ENCODE measurements at places on chromosomes 7 and 10.

DNA sequence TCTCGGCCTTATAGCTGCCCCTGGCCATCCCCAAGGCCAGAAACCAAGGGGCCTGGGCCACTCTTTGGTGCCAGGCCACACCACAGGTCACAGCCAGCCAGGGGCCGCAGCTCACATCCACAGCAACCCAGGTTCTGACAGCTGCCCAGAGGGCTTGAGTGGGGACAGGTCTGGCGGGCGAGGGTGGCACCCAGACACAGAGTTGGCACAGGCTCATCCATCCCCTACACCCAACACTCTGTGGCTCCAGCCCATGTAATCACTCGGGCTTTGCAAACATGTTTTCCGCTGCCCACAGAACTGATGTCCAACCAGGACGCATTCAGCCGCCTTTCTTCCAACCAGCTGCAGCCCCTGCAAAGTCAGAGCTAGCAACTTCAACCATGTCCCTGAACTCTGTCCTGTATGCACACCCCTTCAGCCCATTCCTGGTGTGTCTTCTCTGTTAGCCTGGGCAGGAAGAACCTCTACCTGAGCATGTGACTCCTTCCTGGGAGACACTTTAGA lies 57.7 kb upstream of the PPP2R2D start:
- DNase-seq = no peak

DNA sequence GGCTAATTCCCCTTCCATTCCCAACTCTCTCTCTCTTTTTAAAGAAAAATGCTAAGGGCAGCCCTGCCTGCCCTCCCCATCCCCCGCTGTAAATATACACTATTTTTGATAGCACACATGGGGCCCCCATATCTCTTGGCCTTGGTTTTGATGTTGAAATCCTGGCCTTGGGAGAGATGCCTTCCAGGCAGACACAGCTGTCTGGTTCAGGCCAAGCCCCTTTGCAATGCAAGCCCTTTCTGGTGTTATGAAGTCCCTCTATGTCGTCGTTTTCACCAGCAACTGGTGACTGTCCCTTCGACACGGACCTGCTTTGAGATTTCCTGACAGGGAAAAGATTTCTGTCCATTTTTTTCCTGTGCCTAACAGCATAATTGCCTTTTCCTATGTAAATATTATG lies 3.0 kb downstream of the ADRA2A start:
- DNase-seq = no peak

- no peak for DNase-seq
Measured at GRCh38 chr10:113573368-113573767, 20.5 kb downstream of the HABP2 start.

DNA sequence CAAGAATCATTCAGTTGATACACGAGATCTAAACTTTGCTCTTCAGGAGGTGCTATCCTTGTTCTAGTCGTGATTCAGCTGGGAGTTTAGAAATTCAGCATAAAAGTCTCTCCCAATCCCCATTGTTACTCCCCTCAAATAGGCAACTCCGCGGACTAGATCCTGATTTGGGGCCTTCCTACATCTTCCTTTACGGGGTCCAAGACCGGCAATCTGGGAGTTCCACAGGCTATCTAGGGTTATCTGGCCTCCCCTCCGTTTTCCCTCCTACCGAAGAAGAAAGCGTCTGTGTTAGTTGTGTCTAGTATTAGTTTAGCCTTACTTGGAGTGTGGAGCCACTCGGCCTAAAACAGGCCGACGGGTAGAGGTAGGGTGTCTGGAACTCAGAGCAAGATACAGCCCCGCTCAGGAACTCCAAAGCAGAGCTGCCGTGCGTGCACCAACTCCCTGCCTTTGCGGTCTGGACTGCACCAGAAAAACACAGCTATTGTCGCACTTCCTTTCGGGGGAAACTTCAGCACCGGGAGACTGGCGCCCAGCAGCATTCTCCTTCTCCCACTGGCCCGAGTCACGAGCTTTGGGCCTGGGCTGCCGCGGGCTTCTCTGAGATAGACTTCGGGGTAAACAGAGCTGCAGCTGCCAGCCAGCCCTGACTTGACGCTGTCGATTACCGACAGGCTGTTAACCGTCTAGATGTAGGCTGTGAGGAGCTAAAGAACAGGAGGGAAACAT lies 1.5 kb upstream of the DLX5 start:
- no peak for DNase-seq

GRCh38 chr7:98348726-98349474 lies 52.0 kb downstream of the BAIAP2L1 start:
- DNase-seq = peak; percentile 60

GRCh38 chr7:116322541-116322940 lies 112.2 kb downstream of the TES start:
- no peak for DNase-seq

GRCh38 chr7:157032644-157033482 lies 22.4 kb upstream of the MNX1 start:
- no peak for DNase-seq

DNA sequence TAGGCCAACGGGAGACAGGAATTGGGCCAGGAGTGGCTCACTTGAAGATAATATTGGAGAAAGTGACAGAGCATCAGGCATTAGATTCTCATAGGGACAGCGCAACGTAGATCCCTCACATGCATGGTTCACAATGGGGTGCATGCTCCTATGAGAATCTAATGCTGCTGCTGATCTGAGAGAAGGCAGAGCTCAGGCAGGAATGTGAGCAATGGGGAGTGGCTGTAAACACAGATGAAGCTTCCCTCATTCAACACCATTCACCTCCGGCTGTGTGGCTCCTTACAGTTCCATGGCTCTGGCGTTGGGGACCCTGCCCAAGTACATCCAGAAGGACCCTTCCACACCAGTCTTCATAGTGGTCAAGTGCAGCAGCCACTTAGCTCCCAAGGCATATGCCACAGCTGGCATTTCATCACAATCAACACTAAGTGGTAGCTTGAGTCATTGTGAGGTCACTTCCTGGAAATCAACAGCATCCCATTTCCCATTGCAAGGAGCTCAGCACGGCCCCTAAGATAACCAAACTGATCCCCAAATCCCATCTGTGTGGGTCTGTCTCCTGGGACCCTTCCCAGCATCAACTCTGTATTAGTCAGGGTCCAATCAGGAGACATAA lies 174.5 kb downstream of the TPST1 start:
- peak; percentile 23 for DNase-seq

GRCh38 chr7:73851410-73852338 lies 9.3 kb upstream of the TMEM270 start:
- DNase-seq = peak; percentile 99

DNA sequence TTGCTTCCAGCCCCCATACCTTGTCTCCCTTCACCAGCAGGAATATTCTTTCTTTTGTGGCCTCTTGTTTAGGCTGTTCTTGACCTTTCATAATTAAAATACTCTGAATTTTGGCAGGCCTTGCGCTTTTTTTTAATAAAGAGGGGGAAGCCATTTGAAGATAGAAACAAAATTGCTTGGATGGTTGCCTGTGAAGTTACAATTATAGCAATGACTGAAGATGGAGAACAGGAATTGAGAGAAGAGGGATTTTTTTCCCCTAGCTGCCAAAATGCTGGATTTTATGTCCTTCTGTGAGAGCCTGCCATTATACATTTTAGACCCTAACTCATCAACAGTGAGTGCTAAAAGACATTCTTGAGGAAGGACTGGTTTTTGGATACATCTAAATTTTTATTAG lies 24.8 kb downstream of the FGFBP3 start:
- DNase-seq = no peak

GRCh38 chr7:85000735-85001350 lies 186.0 kb downstream of the SEMA3D start:
- no peak for DNase-seq

- DNase-seq = no peak
Measured at GRCh38 chr10:124898471-124898870, 43.5 kb upstream of the ZRANB1 start.

- no peak for DNase-seq
Measured at GRCh38 chr7:158996214-158997109, 140.1 kb downstream of the DYNC2I1 start.

GRCh38 chr7:139159900-139160675 lies 50.6 kb upstream of the ZC3HAV1 start:
- DNase-seq = no peak

GRCh38 chr10:77391605-77392235 lies 245.9 kb downstream of the KCNMA1 start:
- DNase-seq = peak; percentile 14
